ENCODE measurements at places on chromosomes 12 and 14.

DNA sequence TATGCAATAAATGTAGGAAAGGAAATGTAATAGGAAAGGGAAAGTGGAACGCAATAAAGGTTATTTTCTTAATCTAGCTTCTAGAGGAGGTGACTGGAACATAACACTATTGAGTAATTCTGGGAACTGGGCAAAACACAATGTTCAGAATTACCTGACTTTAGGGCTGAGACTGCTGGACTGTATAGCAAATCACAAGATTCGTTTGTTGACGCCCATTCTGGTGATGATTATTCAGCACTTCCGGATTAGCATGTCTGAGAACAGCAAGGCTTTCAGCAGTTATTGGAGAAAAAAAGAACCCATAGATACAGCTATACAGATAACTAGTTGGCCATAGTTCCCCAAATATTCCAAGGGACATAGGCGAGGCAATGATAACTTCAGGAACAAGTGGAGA, 2.3 kb upstream of the KLRD1 start:
- peak; percentile 12 for DNase-seq

GRCh38 chr14:22735096-22735495, 31.4 kb upstream of the OXA1L start:
- no peak for DNase-seq

GRCh38 chr12:122790393-122791075, 16.2 kb downstream of the CCDC62 start:
- no peak for DNase-seq

GRCh38 chr14:24607081-24607480, 2.4 kb downstream of the GZMH start:
- DNase-seq = no peak

DNA sequence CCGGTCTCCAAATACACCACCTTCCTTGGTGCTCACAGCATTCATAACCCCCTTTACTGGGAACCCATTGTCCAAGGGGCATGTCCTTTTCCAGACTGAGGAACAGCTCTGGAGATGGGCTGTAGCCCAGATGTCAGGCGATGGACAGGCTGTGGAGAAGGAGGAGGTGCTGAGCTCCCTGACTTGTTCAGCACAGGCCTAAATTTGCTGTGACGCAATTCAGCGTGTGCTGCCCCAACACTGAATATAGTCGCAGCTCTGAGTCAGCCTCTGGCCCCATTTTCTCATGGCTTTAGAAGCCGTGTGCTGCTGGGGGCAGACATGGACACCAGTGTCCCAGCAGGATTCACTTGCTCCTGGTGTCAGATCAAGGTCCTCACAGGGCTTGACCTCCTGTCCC, 269.1 kb downstream of the EMP1 start:
- DNase-seq = no peak

DNA sequence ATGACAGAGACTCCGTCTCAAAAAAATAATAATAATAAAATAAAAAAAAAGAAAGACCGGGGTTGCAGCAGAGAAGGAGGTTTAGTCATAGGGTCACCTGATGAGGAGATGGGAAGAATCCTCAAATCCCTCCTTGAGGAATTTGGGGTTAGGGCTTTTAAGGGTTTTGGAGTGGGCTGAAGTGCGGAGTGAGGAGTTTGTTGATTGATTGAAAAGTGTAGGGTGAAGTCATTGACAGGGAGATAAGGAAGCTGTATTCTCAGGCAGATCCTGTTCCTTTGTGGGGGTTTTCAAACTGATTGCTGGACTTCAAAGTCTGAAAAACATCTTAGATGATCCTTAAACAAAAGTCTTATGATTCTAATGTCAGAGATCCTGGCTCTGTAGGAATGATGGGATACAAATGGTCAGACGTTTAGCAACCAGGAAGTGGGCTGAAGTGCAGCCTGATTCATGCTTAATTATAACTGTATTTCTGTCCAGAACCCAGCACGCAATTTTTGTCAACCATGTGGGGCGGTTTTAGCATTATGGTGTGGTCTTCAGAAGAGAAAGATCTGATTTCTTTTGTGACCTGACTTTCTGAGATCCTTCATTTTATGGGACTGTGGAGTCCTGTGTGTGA, 16.0 kb downstream of the FNTB start:
- DNase-seq = no peak

DNA sequence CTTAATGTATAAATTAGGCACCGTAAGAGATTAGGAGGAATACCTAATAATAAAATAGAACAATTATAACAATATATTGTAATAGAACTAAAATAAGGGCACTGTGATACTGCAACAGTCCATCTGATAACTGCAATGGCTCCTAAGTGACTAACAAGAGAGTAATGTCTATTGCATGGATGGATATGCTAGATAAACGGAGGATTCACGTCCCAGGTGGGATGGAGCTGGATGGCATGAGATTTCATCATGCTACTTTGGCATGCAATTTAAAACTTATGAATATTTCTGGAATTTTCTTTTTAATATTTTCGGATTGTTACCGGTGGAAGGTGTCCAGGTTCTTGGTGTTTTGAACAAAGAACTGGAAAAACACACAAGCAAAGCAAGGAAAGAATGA, 2.2 kb upstream of the TMEM19 start:
- no peak for DNase-seq

GRCh38 chr14:65838565-65838964, 426.0 kb downstream of the FUT8 start:
- DNase-seq = no peak

GRCh38 chr12:105982022-105982421, 156.7 kb downstream of the NUAK1 start:
- no peak for DNase-seq

Data from CD4-positive, alpha-beta T cell treated with Interferon alpha-2 for 1 hour (primary cell).